ENCODE measurements at places on chromosomes 2 and 18.
A peak's percentile ranks its signal among the peaks of the same experiment; 100 is the strongest.

DNA sequence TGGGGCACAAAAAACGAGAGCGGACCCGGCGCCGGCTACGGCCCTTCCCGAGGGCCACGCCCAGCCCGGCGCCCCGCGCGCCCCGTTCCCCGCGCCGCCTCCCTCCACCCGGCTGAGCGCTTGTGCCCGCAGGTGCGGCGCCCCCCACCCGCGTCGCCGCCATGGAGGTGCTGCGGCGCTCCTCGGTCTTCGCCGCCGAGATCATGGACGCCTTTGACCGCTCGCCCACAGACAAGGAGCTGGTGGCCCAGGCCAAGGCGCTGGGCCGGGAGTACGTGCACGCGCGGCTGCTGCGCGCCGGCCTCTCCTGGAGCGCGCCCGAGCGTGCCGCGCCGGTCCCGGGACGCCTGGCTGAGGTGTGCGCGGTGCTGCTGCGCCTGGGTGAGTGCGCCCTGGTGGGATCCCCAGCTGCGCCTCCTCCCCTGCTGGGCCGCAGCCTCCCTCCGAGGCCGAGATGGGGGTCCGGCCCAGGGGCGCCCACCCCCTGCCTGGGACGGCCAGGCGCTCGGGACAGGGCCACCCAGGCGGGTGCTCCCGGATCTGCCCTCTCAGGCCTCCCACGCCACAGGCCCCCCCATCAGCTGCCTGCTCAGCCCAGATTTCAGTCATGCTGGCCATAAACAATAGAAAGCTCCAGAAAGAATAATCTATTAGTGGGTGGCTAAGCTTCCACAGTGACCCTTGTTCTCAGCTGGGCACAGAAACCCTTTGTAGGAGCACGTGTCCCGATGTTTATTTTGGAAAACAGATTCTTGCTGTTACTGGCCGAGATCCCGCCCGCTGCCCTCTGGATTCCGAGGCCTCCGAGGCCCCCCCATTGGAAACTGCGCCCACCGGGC is 997 bp downstream of the BOK start:
- no peak for DNase-seq

GRCh38 chr2:59530258-59530657 is 1023.2 kb downstream of the BCL11A start:
- DNase-seq, result no peak

GRCh38 chr2:172510088-172510487 is 45.8 kb upstream of the PDK1 start:
- no peak for DNase-seq

DNA sequence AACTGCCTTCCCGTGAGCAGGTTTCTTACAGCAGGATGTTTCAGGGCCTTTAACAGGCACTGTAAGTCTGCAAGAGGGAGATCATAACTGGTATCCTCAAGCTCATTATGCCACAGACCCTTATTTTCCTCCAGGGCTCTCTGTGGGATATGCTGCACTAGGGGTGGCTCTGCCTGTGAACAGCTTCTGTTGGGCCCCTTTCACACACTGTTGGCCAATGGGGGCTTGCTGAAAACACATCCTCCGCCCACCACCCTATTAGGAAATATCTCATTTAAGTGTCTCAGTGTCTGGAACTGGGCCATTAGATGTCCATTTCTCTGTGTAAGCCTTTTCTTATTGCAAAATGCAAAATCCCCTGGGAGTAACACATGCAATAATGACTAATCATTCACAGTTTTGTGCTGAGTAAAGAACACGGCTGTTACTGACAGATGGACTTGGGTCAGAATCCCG is 414.3 kb upstream of the HS6ST1 start:
- no peak for DNase-seq

- DNase-seq, result peak; percentile 50
Measured at GRCh38 chr18:48667276-48668254, 128.7 kb downstream of the CTIF start.

GRCh38 chr18:24995755-24996154 is 356.2 kb downstream of the ZNF521 start:
- no peak for DNase-seq

DNA sequence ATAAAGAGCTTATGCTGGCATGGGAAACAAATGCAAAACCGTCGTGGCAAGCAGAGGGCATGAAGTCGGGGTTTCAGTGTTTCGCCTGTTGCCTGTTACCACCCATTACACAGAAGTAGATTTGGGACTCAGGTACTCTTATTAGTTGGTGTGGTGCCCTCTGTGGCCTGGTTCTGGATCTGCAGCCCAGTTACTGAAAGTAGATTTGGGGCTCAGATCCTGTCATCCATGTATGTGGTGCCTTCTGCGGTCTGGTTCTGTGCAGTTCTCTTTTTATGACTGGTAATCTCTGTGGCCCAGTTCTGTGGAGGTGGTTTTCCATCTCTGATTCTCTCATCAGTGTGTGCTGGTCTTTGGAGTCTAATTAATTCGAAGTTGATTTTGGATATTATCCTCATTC is 45.2 kb downstream of the ADNP2 start:
- DNase-seq, result peak; percentile 47

GRCh38 chr18:34890486-34891085 is 150.6 kb upstream of the MAPRE2 start:
- no peak for DNase-seq

DNA sequence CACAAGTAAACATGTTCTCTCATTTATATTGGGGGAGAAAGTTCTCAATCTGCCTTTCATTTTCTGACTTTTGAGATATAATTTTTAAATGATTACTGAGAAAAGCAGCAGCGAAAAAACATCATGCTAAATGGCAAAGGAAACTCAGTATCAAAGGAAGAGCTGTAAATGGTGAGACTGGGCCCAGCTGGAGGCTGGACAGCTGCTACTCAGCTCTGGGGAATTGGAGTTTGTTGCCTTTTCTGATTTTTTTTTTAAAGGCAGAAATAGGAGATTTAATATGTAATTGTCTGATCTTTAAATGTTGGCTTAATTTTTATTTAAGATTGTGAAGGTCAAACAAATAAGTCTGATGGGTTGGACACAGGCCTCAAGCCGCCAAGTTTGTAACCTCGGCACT is 137.1 kb upstream of the TACR1 start:
- no peak for DNase-seq

- DNase-seq, result no peak
Measured at GRCh38 chr2:224039770-224040440, 819 bp upstream of the SERPINE2 start.

DNA sequence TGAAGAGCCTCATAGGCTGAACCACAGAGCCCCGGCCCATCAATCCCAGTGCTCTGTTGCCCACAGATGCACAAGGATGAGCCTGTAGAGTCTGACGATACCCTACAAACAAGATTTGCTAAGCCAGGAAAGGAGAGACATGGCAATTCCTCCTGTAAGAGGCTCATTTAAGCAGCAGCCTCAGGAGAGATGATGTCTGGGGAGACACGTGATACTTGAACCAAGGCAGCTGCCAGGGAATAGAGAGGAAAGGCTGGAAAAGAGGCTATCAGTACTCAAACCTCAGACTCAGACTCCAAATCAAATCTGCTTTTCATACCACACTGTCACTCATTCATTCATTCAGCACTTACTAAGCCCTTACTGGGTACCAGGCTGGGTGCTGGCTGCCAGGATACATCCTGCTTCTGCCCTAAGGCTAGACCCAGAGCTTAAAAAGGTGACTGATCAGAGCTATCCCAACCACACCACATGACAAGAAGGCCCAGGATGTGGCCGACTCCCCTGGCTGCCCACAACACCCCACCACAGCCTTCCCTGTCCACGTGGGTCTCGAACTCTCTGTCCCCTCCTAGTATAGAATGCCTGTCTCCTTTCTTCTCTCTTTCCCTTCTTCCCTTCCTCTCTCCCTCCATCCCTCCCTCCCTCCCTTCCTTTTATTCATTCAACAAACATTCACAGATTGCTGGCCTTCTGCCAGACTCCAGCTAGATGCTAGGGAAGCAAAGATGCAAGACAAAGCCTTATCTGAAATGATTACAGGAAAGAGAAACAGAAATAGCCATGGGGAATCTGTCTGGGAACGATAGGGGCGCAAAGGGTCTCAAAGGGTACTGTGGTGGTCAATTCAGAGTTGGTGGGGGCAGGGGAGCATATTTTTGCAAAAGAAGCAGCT is 23.4 kb upstream of the KCNK3 start:
- DNase-seq, result no peak

GRCh38 chr2:6342273-6342920 is 523.3 kb downstream of the CMPK2 start:
- no peak for DNase-seq

DNA sequence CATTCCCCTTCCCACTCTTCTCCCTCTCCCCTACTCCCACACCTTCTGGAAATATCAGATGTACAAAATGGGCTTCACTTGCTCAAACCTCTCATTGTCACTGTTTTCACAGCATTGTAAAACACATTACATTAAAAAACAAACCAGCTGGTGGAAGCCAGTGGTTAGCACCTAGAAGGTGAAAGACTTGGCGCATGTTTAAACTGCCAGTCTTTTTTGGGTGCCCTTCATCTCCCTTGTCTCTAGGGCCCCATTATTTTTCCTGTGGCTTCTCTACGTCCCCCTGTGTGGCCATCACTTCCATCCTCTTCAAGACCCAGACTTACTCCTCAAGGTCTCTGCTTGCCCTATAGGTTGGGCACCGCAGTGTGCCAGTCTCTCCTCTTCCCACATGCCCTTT is 34.9 kb downstream of the MGAT5 start:
- DNase-seq, result no peak

DNA sequence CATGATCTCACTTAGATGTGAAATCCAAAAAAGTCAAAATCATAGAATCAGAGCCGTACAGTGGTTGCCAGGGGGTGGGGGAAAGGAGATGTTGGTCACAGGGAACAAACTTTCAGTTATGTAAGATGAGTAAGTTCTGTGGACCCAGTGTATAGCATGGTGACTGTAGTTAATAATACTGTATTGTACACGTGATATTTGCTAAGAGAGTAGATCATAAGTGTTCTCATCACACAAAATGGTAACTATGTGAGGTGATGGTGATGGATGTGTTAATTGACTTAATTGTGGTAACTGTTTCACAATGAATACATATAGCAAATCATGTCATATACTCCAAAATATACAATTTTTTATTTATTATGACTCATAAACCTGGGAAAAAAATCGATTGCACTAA is 202.1 kb upstream of the SMAD7 start:
- DNase-seq, result no peak

- no peak for DNase-seq
Measured at GRCh38 chr2:118250463-118250862, 162.2 kb downstream of the INSIG2 start.

- DNase-seq, result peak; percentile 17
Measured at GRCh38 chr2:184611361-184612085, 13.2 kb downstream of the ZNF804A start.

DNA sequence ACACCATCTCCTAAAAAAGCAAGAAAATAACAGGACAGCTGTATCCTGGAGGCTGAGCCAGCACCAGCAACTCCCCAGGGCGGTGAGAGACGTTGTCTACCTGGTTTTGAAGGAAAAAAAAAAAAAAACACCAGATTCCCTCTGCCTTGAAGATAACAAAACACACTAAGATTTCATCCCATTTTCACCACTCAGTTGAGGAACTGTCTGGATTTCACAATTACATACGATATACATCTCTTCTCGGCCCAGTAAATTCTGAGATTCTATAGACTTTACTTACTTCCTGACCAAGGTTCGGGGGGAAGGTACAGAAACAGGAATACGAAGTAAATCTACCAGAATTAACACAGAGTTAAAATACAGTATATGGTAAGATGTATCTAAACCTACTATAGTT is 8.5 kb downstream of the ZNF516 start:
- DNase-seq, result no peak

DNA sequence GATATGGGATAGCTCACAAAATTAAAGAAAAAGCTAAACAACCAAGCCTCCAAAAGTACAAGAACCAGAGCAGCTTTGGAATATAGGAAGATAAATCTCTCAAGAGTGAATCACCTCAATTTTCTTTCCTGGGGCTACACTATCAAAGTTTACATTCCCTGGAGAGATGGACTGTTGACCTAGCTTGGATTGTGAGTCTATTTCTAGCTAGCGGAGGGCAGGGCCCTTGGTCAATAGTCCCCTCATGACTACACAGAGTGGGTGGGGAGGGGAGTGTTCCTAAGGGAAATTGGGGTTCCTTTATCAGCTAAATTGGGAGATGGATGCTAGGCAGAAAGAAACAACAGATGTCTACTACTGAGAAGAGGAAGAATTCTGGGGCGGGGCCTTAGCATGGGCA is 29.9 kb upstream of the EIF2AK3 start:
- DNase-seq, result no peak

DNA sequence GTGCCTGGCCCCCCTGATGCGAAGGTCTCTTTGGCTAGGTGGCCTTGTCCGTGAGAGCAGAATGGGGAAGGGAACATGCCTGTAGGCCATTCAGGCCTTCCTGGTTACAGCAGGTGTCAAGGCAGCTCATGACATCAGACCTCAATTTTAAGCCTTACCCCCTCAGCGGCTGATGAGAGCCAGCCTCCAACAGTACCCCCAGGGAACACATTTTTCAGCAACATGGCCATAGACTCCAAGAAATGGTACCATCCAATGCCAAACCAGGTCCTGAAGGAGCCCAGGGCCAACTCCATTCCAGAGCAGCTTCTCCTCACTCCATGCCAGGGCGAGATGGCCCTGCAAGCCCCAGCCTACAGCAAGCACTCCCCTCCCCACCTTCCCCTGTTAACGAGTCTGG is 199.2 kb downstream of the SMAD2 start:
- DNase-seq, result no peak

DNA sequence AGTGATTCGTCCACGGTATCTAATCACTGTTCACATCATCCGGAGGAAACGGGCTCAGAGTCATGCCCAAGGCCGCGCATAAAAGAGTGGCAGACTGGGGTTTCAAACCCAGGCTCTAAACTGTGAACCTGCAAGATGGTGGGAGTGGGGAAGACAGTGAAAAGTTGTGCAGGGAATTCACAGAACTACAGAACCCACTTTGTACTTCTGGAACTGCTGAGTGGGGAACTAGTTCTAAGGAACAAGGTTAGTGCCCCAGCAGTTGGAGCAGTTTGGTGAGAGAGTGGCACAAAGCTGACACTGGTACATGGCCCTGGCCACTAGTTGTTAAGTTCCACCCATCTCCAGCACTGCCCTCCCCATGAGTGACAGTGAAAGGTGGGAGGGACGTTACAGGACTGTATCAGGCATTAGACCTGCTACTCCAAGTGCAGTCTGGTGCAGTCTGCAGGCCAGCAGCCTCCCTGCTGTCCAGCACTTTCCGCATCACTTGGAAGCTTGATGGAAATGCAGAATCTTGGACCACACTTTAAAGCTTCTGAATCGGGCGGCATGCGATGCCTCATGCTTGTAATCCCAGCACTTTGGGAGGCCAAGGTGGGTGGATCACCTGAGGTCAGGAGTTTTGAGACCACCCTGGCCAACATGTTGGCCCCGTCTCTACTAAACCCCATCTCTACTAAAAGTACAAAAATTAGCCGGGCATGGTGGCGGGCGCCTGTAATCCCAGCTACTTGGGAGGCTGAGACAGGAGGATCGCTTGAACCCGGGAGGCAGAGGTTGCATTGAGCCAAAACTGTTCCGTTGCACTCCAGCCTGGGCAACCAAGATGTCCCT is 47.3 kb downstream of the C2orf42 start:
- DNase-seq, result no peak
